ENCODE measurements at places on chromosomes 6 and 20.

- no peak for DNase-seq
These were observed 150.5 kb upstream of the PTPN1 start for GRCh38 chr20:50359607-50360217.

DNA sequence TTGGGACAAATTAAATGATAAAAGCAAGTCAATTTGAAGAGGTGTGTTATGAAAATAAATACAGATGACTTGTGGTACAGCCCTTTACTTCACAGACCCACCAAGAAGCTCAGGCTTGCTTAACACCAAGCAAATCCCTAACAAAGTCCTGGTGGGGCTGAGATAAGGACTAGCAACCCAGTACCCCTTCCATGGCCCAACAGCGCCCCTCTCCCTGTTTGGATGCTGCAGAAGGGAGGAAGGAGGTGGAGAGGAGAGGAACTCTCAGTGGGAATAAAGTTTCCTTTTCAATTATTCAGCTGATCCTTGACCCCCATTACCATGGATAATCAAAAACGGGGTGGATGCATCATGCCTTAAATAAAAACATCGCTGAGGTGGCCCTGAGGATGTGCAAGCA lies 4.5 kb upstream of the ZNF831 start:
- no peak for DNase-seq

- DNase-seq, result no peak
These were observed 13.0 kb downstream of the DCBLD1 start for GRCh38 chr6:117495425-117495824.

- DNase-seq, result no peak
These were observed 1021.6 kb upstream of the FLRT3 start for GRCh38 chr20:15359056-15359455.

DNA sequence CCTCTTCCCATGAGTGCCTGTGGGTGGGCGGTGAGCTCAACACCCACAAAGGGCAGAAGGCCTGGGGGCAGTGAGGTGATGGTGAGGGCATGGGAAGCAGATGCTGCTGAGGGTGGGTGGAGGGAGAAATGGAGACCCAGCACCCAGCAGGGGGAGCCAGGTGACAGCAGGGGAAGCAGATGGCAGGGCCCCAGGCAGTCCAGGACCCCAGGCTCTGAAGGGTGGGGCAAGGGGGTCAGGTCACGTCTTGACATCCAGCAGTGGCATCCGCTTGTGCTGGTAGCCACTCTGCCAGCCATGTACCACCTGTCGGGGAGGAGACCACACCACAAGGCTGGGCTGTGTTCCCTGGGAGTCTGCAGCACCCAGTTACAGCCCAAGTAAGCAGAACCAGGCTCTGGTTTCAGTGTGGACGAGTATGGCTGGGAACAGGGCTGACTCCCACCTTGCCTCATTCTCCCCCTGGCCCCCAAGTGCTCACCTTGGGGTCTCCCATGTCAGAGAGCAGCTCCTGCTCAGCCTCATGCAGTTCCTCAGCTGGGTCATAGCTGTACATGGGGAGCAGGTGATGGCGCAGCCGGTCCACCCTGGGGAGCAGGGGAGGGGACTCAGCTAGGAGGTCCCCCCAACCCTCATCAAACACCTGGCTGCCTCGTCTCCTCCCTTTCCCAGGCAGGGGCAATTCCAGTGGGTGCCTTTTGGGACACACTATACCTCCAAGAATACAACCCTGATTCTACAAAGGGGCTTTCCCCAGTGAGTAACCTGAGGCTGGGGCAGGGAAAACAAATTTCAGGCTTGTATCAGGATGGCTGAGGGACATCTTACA lies 2.0 kb downstream of the SMIM29 start:
- peak; percentile 48 for DNase-seq

- DNase-seq, result no peak
These were observed 17.5 kb upstream of the PLCG1 start for GRCh38 chr20:41119614-41120561.

DNA sequence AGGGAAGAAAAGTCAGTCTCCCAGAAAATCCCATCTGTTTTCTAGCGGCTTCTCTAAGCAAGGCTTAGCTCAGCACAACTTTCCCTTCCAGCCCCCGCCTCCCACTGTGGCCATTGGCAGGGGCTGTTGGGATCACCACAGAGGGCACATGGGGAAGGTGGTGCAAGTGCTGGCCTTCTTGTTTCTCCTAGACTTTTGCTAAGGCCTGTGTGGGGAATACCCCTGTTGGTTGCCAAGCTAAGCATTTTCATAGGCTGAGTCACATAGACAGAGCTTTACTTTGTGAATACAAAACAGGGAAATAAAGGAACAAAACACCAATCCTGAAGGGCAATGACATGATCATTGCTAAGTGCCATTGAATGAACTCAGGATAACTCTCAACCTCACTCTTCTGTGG lies 32.4 kb upstream of the TIAM2 start:
- DNase-seq, result no peak

DNA sequence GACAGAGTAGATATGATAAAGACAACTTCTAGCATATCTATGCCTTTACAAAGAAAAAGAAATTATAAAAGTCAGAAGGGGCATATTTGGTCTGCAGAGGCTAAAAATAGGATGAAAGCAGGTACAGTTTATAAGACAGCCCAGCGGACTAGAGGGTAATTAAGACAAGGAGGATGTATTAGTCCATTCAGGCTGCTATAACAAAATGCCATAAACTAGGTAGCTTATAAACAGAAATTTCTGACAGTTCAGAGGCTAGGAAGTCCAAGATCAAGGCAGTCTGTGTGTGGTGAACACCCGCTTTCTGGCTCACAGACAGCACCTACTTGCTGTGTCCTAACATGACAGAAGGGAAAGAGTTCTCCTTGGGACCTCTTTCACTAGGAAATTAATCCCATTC lies 5.7 kb downstream of the HBS1L start:
- no peak for DNase-seq

- DNase-seq, result no peak
These were observed 163.5 kb upstream of the TOP1 start for GRCh38 chr20:40865095-40865494.

DNA sequence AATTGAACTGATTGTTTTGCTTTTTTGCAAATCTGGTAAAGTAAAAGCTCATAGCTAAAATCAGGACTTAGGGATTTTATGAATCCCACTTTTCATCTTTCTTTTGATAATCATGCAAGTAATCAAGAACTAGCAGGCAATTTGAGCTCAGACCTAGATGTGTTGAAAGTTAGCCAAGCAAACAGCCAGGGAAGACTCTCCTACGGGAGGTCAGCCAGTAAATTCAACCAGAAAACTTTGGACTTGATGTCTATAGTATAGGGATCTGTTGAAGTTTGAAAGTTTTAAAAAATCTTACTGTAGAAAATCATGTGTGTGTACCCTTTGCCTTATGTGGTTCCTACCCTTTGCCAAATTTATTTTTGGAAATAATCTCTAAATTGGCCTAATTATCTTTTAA lies 95.0 kb upstream of the TPD52L1 start:
- DNase-seq, result no peak

GRCh38 chr20:328027-328974 lies 2.9 kb downstream of the SOX12 start:
- no peak for DNase-seq

DNA sequence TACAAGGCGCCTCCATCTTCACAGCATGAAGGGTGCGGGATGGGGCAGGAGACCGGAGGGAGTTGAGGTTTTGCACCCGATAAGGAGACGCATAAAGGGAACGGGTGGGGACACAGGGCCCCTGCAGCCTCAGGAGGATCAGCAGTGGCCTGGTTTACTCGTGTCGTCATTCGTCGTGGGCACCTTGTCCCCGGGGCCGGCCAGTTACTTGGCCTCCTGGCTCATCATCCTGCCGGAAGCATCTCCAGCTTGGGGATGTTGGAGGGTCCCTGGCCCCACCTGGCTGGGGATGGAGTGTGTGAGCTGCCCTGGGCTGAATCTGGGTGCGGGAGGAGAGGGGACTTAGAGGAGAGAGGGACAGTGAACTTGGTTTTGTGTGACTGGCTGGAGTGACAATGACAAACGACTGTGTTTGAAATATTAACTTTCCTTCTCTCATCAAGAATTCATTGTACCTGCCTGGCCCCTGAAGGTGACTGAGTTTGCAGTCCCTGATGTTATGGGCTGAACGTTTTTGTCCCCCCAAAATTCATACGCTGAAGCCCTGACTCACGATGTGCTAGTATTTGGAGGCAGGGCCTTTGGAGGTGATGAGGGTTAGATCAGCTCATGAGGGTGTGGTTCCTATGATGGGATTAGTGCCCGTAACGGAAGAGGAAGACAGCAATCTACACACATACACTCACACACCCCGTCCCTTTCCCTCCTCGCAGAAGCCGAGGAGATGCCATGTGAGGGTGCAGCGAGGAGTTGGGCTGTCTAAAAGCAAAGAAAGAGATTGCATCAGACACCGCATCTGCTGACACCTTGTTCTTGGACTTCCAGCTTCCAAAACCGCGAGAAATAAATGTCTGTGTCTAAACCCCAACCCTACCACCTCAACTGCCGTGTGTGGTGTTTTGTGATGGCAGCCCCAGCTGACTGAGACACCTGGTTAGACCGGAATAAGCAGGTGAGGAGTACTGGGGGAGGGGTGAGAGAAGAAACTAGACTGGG lies 65.0 kb upstream of the MAP3K4 start:
- DNase-seq, result no peak

- no peak for DNase-seq
These were observed 47.0 kb downstream of the TNFAIP3 start for GRCh38 chr6:137913996-137914529.

DNA sequence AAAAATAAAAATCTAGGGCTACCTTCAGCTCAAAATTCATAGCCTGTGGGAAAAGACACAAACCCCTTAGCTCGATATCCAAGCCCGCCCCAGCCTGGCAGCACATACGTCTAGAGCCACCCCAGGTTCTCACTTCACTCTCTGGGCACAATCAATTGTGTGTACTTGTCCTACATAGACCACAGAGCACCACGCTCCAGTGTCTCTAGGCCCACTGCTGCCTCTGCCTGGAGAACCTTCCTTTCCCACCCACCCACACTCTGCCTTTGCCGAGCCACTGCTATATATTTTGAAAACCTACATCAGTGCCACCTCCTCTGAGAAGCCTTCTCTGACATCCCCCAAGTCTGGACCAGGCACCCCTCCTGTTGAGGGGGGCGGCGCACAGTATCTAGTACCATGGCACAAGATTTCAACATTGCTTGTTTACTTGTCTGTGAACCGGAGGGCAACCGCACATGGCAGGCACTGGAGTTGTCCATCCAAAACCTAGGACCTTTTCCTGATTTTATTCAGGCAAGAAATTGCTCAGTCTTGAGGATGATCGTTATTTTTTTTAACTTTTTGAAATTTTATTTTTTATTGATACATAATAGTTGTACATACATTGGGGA lies 141.5 kb downstream of the UNC5CL start:
- DNase-seq, result no peak

DNA sequence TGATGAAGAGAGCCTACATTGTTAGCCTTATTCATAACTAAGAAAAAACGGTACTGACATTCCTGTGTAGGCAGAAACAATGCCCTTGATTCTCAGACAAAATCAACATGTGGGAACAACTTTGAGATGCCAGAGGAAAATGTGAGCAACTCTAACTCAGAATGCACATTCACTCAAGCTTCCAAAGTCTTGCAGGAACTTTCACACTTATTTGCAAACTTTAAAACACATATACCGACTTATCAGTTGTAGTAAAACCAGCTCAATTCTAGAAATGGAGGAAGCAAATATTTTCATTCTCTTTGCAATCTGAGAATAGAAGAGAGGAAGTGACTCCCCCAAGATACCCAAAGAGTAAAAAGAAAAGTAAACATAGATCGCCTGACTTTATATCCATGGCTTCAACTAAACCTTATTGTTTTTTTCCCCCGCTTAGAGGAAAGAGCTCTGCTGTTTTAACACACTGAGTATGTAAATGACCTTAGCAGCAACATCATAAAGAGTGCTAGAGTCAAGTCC lies 117.6 kb downstream of the EPB41L2 start:
- no peak for DNase-seq

GRCh38 chr6:20173833-20174792 lies 38.2 kb downstream of the MBOAT1 start:
- DNase-seq, result no peak

- DNase-seq, result no peak
These were observed 26.3 kb upstream of the TRAM2 start for GRCh38 chr6:52603000-52603795.

DNA sequence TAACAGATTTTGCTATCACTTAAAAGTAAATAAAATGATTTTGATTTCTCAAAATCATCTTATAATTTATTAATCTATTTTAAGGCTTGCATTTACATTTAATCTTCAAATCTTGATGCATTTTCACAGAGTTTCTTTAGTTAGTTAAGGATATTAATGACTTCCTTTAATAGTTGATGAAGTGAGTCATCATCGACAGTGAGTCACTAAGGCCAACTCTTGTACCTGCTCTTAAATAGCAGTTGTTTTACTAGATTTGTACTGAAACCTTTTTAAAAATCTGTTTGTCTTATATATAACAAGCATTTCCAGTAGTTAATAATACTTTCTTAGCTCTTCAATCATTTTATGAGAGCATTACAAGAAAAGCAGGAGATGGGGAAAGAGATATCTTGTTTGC lies 191.7 kb downstream of the ESR1 start:
- no peak for DNase-seq

GRCh38 chr6:50654155-50654554 lies 59.2 kb upstream of the TFAP2D start:
- DNase-seq, result no peak

DNA sequence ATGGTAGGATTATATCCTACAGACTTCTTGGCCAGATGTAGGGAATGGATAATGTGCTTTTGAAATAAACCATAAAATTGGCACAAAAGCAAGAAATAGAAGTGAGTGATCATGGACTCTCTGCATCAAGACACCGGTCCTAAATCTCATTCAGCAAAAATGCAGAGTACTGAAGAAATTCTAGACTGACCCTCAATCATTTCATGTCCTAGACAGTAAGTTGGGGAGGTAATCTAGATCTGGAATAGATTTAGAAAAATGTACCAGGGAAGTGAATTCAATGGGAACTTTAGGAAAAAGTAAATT lies 69.7 kb upstream of the ADTRP start:
- no peak for DNase-seq

GRCh38 chr20:56955680-56956079 lies 310.8 kb downstream of the BMP7 start:
- no peak for DNase-seq

- DNase-seq, result peak; percentile 4
These were observed 154.9 kb downstream of the ESR1 start for GRCh38 chr6:151962246-151962846.

- DNase-seq, result no peak
These were observed 31.2 kb downstream of the KCNQ5 start for GRCh38 chr6:72653026-72653425.

- no peak for DNase-seq
These were observed 160.2 kb upstream of the FOXA2 start for GRCh38 chr20:22744341-22745193.

DNA sequence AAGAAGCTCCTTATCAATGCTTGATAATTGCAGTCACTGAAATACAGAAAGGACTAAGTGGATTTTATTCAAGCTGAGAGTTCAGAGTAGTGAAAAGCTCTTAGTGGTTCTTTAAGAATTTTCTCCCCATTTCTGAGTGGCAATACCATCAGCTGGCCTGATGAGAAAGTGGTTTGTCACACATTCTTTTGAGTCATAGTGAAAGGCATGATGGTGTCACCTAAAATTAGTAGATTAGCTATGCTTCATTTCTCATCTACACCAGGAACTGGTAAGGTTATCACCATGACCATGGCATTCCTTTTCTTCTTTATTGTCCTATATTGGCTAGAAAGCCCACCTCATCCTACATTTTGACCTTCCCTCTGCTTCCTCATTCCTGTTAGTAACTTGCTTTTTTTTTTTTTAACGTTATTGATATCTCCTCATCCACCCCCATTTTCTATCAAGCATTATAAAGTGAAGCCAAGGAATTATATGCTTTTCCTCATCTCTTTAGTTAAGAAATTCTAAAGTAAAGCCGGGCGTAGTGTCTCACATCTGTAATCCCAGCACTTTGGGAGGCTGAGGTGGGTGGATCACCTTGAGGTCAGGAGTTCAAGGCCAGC lies 67.4 kb upstream of the LOC128125822 start:
- DNase-seq, result no peak

Measured in stimulated activated CD4-positive, alpha-beta T cell treated with anti-CD3 and anti-CD28 coated beads, Interleukin-12 subunit alpha, Interleukin-12 subunit beta, amount 100 ng/mL, for 48 hours (primary cell).